NCI-H1930 (cell line): ENCODE measurements at places on chromosomes 5 and 9.

DNA sequence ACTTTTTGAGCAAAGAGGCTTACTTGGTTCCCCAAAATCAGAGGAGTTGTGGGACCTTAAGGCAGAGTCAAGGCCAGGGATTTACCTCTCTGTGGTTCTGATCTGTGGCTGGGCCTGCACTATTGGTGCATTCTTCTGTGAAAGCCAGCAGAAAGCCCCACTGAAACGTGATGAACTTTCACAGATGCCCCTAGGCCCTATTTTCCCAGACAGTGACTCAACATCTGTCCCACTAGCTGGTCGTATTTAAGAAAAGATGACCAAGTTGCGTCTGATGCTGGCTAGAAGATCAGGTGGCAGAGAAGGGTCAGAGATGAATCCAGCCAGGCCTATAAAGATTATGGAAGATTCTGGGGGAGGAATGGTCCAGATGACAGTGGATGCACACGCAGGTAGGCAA lies 153.1 kb downstream of the ACTL7B start:
- no peak for DNase-seq

GRCh38 chr9:137168904-137169856 lies 671 bp downstream of the LRRC26 start:
- DNase-seq: peak; percentile 87

DNA sequence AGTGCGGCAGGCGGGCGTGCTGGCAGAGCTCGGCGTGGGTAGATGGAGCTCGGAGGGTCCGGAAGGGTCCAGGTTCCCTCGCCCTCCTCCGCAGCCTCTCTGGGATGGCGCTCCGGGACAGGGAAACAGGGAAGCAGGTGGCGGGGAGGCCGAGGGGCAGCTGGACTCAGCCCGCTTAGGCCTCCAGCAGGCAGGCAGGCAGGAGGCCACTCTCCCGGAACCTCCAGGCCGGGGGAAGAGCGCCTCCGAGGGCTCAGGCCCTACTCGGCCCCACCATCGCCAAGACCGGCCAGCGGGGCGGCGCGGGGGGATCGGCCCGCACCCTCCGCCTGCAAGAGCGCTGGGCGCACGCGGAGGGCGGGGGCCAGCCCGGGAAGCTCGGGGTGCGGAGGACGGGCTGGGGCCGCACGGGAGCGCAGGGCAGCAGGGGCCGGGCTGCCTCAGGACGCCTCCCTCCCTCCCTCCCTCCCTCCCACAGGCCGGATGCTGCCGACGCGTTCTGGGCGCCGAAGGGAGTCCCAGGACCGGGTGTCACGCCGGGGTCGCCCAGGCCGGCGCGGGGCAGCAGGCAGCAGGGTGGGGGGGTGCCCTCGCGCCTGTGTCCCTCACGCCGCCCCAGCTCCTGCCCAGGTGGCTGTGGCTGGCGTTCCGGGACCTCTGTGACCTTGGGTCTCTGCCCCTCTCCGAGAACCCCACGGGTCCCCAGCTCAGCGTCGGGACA lies 977 bp downstream of the MGAT4B start:
- no peak for DNase-seq

GRCh38 chr5:172748341-172748843 lies 22.6 kb downstream of the DUSP1 start:
- DNase-seq: no peak

- no peak for DNase-seq
Measured at GRCh38 chr5:158724521-158725188, 375.1 kb downstream of the EBF1 start.

DNA sequence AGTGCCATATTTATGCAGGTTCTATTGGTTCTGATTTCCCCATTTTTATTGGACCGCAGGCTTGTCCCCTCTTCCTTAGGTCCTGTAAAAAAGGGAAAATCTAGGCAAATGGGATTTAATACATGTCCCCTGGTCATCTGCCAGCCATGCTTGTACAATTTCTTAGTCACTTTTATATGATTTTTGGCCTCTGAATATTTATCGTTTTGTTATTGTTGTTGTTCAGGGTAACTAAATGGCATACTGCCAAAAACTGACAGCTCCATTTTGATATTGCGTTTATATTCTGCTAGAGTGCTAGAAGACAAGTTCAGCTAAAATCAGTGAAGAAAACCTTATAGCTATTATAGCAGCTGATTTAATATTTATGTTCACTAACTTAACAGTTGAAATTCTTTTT lies 770.2 kb upstream of the FAM174A start:
- DNase-seq: no peak

DNA sequence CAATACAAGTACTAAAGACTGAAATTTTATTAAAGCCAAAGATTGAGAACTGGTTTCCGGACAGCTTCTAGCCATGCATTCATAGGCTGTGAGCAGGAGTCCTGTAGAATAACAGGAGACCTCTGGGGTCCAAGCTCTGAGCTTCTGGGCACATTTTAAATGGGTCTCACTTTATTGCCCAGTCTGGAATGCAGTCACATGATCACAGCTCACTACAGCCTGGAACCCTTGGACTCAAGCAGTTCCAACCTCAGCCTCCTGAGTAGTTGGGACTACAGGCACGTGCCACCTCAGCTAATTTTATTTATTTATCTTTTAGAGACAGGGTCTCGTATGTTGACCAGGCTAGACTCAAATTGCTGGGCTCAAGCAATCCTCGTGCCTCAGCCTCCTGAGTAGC lies 15.4 kb downstream of the CDKN2AIPNL start:
- no peak for DNase-seq

- no peak for DNase-seq
Measured at GRCh38 chr9:4743131-4743875, 2.3 kb upstream of the AK3 start.

DNA sequence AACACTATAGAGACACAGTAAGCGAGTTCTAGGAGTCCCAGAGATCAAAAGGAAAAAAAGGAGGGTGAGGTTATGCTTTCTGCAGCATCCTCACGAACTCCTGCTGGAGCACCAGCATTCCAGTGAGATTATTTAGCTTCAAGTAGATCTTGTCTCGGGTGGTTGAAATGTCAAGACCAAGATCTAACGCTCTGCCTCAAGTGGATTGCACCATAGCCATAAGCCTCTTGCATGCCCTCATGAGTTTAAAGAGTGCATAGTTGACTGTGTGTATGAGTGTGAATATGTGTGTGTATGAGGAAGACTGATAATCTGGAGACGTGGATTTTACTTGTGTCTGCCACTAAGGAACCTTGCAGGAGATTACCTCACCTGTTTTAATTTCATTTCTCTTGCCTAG lies 335.3 kb upstream of the ADAMTSL1 start:
- no peak for DNase-seq

DNA sequence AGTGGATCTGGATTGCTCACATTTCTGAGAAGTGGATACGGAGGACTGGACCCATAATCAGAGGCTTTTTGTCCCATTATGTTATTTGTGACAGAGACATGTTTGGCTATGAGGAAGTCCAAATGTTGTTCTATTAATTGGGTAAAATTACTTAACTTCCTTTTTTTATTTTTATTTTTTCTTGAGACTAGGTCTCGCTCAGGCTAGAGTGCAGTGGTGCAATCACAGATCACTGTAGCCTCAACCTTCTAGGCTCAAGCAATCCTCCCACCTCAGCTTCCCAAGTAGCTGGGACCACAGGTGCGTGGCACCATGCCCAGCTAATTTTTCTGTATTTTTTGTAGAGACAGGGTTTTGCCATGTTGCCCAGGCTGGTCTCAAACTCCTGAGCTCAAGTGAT lies 11.9 kb upstream of the PGGT1B start:
- no peak for DNase-seq

DNA sequence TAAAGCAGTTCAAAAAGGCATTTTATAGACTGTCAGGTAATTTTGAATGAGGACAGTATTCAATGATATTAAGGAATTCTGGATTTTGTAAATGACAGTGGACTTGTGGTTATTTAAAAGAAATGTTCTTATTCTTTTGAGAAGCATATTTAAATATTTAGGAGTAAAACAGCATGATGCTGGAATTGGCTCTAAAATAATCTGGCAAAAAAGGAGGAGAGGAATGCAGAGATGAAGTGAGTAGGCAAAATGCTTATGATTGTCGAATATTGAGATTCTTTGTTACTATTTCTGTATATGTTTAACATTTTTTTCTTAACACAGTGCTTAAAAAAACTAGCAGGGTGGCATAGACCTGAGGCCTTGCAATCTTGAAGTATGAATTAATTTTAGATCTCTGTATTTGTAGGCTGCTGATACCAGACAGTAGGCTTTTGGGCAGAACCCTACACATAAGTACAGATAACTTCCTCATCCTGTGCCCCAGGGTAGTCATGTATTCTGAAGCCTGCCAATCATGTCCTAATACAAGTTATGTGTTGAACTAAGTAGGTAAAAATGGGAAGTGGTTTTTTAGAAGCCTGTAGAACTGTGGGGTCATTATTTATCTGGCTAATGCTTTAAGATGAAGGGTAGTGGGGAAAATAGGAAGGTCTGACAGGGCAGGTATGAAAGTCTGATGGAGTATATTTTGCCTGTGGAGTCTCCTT lies 9.4 kb downstream of the CD180 start:
- no peak for DNase-seq

DNA sequence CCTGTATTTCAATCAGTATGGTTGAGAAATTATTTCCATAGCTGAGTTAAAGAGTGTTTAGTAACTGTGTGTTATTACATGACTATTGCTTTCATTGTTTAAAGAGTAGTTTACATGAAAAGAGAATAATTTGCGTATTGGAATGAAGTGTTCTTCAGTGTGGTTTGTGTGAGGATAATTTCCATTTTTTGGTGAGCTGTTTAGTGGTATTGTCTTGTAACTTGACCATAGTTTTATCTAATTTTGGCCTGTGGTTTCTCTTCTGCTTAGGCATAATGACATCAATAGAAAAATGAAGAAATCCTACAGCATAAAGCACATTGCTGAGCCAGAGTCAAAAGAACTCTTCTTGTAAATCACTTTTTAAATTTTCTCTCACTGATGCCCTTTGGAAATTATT lies 151.2 kb downstream of the SNCAIP start:
- no peak for DNase-seq

DNA sequence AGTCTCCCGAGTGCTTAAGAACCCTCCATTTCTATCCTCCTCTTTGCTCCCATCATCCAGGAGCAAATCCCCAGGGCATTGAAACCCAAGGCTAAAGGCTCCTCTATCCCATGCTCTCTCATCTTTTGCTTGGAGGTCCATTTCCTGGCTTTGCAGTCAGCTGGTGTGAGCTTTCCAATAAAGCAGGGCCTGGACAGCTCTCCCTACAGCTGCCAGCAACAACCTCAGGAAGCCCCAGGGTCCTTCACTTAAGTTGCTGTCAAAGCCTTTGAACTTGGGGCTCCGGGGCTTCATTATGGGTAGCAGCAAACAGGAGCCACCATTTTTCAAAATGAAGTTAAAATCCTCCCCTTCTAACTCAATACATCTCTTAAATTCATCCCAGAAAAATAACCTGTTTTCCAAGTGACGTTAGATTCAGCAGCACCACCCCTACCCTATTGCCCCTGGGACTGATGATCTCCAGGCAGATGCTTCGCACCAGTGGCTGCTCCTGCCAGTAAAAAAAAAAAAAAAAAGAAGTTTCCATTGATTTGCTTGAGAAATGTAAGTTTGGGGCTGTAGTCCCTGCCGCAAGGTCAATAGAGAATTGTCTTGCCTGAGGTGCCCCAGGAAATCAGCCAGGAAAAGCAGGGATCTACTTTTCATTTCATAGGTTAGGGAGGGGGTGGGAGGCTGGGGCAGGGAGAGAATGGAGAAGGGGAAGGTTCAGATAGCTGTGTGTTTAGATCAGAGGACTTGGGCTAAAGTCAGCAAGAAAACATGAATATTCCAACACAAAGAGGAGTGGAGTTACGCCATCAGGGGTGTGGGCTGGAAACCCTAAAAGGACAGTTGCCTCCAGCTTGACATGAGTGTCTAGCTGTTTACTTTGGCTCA lies 83.8 kb upstream of the IL6ST start:
- DNase-seq: no peak

- DNase-seq: no peak
Measured at GRCh38 chr5:135308245-135308644, 90.8 kb downstream of the MACROH2A1 start.

DNA sequence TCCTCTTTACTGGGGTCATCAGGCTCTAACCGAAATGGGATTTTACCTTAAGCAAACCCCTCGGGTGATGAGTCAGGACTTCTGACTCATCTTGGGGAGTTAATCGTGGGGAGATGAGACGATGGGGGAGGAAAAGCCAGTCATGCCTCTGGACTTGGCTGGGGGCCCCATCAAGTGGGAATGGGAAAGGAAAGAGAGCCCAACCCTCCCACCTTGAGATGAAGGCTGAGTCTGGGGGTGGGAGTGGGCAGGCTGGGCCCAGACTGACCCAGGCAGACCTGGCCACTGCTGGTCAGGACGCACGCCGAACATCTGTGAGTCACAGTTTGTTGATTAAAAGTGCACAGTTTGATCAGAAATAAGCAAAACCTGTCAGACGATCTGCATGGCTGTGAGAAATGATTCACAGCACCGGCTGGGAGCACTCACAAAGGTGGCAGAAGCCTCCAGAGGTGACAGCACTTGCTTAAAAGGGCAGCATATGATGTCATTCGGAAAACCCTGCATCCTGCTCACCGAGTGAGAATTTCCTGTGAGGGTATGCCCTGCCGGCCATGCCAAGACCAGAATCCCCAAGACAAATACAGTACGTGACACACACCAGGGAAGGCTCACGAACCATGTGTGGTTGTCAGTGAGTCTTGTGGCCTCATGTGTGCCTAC lies 50.0 kb upstream of the SLC25A51 start:
- DNase-seq: no peak

- no peak for DNase-seq
Measured at GRCh38 chr5:761059-761771, 23.3 kb downstream of the ZDHHC11B start.

GRCh38 chr9:1910269-1910811 lies 104.8 kb upstream of the SMARCA2 start:
- no peak for DNase-seq

- DNase-seq: no peak
Measured at GRCh38 chr9:101479338-101480030, 43.9 kb upstream of the ALDOB start.

DNA sequence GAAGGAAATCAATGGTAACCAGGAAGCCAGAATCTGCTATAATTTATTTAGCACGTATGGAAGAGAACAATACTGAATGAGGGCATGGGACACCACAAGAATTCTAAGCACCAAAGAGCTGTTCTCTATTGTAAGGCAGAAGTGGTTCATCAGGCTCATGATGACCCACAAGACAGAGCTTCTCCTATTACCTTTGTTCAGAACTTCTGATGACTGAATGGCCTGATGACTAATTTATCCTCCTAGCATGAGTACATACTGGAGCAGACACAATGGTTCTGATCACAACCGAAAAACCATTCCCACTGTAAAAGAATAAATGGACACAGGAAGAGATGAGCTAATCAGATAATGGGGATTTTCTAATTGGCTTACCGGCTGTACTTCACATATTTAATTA lies 329.8 kb upstream of the PDE4D start:
- DNase-seq: no peak

- no peak for DNase-seq
Measured at GRCh38 chr9:70093944-70094343, 50.3 kb downstream of the MAMDC2 start.
